Dermis microvascular lymphatic vessel endothelial cell (primary cell): ENCODE measurements at places on chromosomes 1 and 21.

- DNase-seq: no peak
Observed at GRCh38 chr21:41752231-41752681, 14.6 kb downstream of the RIPK4 start.

DNA sequence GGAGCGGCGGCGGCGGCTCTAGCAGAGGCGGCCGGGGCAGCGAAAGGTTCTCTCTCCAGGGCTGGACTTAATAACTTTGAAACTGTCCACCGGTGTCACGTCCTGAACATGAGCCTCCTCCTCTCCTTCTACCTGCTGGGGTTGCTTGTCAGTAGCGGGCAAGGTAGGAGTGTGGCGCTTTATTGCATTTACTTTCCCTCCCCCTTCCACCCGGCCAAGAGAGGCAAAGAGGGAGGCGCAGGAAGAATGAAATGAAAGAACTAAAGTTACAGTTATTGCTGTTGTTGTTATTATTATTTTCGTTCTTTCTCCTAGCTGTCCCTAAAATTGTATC, 214 bp downstream of the NCAM2 start:
- no peak for DNase-seq

DNA sequence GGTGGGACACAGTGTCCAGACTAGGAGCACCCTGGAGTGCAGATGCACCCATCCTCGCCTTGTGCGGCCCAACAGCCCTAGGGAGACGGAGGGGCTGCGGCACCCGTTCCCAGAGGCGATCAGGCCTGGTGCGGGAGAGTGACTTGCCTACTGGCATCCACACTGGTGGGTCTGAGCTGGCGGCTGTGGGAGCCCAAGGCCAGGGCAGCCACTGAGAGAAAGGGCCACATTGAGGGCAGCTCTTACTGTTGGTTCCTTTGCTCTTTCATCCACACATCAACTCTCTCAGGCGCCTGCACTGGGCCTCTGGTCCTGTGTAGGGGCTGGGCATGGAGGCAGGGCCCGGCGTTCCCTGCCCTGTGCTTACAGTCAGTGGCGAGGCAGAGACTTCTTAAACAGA, 8.6 kb downstream of the PODN start:
- DNase-seq: no peak

DNA sequence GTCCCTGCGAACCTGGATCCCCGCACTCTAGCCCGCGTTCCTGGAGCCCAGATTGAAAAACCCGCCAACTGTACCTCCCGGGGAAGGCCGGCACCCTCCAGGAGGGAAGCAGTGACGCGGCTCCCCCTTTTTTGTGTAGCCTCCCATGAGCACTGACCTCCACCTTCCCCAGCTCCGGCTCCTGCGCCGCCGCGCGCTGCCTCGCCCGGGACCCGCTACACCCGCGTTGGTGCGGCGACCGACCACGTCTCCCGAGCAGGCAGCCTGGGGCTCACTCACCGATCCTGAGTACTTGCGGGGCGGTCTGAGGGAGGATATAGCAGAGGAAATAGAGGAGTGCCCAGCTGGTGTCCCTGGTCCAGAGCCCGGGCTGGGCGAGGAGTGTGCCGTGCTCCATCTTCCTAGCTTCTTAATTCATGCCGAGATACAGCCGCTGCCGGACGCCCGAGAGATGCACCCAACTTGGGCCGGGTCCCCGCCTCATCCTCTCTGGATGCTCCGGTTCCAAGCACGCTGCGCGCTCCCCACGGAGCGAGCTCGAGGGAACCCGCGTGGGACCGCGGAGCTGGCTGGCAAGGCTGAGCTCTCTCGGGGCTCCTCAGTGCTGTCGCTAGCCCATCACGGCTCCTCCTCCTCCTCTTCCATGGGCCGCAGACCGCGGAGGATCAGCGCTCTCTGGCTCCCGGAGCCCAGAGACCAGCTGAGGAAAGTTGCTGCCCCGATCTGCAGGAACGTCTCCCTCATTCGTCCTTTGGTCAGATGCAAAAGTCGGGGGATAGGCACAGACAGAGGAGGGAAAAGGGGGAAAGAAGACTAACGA, 482 bp downstream of the GRIK1 start:
- no peak for DNase-seq

- DNase-seq: no peak
Observed at GRCh38 chr1:165119086-165119485, 237.4 kb downstream of the LMX1A start.

DNA sequence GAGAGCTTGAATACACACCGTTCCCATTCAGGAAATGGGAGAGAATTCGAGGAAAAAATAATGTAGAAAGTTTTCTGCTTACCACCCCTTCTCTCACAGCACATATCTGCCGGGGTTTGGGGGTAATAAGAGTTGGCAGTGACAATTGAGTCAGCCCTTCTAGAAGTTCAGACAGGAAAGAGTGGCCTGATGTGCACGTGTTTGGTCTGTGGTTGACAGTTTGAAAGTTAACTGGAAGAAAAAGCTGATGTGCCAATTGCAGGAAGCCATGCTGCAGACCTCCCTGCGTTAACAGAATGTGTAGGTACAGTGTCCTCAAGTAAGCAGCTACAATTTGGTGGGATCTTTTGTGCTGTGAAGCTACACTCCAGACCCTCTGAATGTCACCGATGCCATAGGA, 50.9 kb downstream of the DHX9 start:
- DNase-seq: peak; percentile 21

DNA sequence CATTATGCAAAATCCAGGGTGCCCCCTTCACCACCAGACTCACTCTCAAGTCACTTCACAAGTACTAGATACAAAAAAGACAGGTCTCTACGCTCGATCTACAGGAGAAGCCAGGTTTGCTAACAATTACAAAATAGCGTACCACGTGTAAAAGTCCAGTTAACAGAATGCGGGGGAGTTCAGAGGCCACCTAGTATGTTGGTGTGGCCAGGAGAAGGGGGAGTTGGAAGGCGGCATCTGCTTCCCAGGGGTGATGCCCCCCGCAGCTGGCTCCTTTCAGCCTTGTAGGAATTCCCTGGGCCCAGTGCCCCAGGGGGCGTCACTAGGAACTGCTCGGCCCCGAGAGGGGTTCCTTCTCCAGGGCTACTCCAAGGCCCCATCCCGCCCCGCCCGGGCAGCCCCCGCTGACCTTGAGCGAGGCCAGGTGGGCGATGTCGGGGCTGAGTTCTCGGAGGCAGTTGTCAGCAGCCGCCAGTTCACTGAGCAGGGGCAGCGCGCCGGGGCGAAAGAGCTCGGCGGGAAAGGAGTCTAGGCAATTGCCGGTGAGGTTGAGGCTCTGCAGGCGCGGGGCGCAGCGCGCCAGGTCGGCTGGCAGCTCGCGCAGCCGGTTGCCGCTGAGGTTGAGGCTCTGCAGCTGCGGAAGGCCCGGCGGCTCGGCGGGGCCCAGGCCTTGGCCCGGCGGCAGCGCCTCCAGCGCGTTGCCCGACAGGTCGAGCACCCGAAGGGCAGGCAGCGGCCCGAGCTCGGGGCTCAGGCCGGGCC, 664 bp downstream of the LRRC47 start:
- no peak for DNase-seq

DNA sequence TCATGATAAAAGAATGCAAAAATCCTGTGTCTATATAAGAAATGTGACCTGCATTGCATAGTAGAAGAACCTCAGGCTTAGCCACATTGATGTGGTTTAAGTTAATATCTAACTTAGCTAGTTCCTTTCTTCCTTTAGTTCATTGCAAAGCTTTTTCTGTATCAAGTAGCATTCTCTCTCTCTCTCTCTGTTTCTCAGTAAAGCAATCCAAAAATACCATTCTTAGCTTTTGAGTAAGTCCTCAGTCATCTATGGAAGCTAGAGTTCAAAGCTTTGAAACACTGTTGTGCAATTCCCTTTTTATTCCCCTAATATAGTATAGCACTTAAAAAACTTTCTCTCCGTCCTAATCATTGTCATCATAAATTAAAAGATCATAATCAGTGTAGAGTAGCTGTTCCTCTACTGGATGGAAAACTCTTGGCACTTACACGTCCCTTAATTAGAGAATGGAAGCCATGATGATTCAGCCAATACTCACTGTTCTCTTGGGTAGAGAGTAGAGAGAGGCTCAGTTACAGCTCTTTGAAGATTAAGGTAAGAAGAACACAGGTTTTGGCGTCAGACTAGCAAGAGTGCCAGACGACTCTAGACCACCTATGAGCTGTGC, 350.3 kb upstream of the LYPLAL1 start:
- DNase-seq: no peak

DNA sequence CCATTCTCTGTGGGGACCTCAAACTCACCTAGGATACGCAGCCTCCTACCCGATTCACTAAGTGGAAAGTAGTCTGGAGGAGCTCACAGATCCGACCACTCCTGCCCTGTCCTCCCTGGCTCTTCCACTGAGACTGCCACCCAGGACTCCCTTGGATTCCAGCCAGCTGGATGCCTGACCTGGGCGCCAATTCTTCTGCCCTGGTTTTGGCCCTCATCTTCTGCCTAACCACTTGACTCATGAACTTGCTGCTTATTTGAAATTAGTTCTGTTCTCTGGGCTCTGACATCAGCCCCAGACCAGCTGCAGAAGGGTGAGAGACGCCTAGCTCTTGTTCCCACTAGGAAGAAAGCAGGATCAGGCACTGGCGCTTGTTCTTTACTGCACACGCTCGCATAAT, 48.9 kb downstream of the SLC35D1 start:
- no peak for DNase-seq

DNA sequence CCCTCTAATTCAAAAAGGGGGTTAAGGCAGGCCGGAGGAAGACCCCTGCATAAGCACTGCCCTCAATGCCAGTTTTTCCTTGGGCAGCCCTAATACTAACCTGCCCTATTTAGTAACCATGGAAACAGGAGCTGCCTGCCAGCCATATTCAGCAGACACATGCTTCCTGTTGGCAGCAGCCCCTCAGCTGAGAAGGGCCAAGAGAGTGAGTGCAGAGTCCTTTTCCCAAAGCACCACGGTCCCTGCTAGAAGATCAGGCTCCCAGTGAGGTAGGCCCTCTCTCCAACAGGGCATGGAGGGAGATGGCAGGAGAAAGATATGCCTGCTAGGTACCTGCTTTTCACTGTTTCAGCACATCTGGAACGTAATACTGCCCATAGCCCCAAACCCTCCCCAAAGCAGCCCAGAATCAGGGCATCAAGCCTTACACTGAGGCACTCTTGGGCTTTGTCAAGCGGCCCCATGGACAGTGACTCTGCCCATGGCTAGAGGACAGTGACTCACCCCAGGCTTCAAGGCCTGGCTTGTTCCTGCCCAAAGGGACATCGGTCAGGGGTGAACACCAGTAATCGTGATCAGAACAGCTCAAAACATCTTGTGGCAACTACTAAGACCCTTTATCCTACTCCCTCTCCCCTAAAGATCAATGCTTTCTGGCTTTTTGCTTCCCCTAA, 64.5 kb downstream of the BCAR3 start:
- peak; percentile 84 for DNase-seq

- no peak for DNase-seq
Observed at GRCh38 chr1:17678011-17678410, 77.1 kb upstream of the ACTL8 start.

GRCh38 chr1:30905916-30906620, 2.5 kb downstream of the SDC3 start:
- no peak for DNase-seq

DNA sequence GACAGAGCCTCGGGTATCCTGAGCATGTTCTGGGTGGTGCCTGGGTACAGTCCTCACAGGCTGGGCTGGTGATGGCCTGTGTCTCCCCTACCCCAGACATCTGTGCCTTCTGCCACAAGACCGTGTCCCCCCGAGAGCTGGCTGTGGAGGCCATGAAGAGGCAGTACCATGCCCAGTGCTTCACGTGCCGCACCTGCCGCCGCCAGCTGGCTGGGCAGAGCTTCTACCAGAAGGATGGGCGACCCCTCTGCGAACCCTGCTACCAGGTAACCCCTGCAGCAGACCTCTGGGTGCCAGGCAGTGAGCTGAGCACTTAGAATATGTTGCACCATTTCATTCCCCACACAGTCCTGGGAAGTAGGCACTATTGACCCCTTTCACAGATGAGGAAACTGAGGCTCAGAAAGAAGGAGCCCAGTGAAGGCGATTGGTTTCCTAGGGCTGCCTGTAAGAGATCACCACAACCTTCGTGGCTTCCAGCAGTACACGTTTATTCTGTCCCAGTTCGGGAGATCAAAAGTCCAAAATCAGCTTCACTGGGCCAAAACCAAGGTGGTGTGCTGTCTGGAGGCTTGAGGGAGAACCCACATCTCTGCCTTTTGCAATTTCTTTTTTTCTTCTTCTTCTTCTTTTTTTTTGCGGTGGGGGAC, 11.8 kb downstream of the FBLIM1 start:
- DNase-seq: no peak

DNA sequence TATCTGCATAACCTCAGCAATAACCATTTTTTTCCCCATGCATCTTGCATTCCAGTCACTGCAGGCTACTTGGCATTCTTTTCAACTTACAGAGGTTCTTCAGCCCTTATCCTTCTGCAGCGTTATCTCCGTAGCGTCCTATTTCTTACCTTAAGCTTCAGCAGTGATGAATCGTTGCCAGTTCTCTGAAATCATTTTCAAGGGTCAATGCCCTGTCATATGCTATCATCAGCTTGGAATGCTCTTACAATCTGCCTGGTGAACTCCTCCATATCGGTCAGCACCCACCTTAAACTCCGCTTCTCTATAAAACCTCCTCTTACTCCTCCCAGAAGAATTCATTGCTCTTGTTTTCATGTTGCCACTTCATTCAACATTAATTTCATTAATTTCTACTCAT, 105.1 kb upstream of the DPH5 start:
- no peak for DNase-seq

DNA sequence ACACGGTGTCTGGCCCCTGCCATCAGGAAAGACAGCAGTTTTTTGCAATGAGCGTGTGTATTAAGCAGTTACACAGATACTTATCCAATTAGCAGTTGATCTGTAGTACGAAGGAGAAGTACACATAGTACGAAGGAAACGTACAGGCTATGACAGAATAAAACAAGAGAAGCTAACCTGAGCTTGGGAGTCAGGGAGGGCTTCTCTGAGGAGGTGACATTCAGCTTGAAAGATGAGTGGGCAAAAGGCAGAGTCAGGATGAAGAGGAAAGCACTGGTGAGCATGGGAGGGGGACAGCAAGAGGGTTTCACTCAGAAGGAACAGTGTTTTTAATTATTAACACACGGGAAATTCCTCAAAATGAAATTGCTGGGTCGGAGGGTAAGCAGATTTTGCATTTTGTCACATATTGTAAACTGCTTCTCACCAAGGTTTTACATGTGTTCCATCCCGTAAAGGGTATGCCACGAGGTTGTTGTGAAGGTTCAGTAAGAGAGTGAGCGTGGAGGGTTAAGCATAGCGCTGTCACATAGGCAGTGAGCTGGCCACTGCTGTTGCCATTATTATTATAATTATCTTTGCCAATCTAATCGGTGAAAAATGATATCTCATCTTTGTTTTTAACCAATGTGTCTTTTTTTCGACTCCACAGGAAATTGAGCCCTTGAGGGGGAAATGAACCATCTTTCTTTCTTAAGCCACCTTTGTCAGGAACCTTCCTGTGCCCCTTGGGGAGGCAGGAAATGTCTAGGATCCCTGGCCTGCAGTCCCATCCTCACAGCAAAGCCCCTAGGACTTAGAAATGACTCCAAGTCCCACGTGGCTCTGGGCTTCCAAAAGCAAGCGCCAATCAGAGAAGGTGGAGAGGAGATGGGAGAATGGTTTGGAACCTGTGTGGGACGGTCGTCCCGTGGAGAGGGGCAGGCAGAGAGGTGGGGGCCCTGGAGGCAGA, 47.3 kb upstream of the POU3F1 start:
- no peak for DNase-seq

GRCh38 chr21:43940329-43941050, 71.6 kb upstream of the TRAPPC10 start:
- DNase-seq: no peak
